Stimulated activated CD4-positive, alpha-beta T cell treated with anti-CD3 and anti-CD28 coated beads, TNF-alpha, amount 100 ng/mL, for 24 hours (primary cell): ENCODE measurements at places on chromosomes 2 and 18.

DNA sequence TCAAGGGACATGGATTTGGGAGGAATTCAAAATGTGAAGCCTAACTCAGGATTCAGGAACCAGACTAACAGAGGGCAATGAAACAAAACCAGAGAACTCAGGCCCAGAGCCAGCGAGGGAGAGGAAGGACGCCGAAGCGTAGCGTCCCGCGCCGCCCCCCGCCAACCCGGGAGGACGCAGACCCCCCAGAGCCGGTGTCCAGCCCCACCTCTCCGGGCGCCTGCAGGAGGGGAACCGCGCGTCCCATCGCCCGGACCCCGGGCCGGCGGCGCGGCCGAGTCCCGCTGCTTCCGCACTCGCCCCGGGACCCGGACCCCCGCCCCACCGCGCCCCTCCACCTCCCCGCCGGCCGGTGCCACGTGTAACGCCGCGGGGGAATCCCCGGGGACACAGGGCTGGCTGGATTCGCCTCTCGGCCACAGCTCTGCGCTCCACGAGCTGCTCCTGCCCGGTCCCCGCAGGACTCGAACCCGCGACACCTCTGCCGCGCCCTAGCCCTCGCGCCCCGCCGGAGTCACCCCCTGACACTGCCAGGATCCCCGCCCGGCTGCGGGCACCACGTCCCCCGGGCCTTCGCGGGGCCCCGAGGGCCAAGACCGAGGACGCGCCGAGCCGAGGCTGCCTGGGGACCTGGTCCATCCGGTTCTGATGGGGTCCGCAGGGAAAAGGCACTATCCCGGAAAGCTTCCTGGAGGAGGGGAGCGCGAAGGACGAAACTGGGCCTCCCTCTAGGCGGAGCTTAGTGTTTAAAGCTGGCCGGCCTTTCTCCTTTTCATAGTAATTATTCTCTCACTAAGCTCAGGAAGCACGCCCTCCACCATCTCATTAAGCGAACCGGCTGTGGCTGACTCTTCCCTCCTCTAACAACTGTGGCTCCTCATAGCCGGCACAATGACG is 40.4 kb upstream of the FAM124B start:
- DNase-seq = peak; percentile 7

GRCh38 chr2:26302846-26303245 is 43.1 kb upstream of the SELENOI start:
- no peak for DNase-seq

DNA sequence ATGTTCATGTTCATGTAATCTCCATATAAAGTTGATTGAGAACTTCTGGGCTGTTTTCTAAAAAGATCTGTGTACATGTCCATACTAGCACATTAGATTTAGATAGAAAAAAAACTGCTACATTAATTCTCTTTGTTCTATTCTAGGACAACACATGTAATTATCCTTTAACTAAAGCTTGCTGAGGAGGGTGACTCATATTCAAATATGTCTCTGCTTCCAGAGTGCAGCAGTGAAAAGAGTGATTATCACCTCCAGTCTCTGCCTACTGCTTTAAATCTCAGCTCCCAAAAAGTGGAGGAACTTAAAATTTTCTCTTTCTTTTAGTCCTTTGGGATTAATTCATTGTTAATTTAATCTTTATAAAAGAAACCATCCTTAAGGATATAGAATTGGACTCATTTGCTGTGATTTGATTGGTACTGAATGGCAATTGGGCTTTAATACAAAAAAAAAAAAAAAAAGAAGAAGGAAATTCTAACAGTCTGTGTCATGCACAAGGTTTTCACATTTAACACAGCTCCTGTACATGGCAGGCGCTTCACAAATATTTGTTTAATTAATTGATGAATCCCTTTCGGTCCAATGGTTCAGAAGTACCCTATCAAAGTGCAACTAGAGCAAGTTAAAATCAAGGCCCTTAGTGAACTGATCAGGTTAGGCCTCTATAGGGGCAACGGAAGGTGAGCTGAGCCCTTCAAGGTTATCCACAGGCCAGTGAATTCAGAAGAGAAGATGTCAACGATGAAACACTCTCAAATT is 214.0 kb upstream of the KCNJ3 start:
- no peak for DNase-seq

DNA sequence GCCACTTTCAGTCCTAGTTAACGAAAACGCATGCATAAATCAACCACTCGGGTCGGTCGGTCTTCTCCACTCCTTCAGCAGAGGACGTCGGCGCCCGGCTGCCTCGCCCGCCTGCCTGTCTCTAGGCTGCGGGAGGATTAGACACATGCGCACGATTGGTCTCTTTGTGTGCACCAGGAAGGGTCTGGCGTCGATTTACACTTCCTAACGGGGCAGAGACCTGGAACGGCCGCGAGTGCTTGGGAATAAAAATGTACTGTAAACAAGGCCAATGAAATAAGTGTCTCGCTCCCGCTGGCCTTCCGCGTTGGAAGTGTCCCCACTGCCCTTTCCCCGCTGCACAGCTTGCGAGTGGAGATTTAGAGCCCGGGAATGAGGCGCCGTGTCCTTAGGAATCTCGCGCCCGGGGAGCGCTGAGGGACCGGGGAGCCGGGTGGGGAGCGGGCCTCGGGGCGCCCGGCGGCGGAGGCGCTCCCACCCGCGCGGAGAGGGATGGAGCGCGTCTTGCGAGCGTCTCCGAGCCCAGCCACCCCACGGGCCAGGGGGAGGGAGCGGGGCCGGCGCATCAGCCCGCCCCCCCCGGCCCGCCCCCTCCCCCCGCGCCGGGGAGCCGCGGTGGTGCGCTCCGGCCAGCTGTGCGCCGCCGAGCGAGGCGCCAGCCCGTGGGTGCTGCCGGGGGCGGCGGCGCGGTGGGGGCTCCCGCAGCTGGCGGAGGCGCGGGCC is at the start of gene DOK6:
Gene DOK6 (plus strand): TSS at position 636 of the 723 bp plus-strand sequence.
- no peak for DNase-seq
